ENCODE measurements at places on chromosomes 1 and 21.
A peak's percentile ranks its signal among the peaks of the same experiment; 100 is the strongest.

DNA sequence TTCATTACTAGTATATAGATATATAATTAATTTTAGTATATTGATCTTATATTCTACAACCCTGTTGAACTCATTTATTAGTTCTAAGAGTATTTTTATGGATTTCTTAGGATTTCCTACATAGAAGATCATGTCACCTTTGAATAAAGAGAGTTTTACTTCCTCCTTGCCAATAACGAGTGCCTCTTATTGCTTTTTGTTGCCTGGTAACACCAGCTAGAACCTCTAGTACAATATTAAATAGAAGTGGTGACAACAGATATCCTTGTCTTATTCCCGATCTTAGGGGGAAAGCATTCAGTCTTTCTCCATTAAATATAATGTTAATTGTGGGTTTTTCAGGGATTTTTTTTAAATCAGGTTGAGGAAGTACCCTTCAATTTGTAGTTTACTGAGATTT, 40.8 kb downstream of the WNT2B start:
- DNase-seq: peak; percentile 7

GRCh38 chr1:243756529-243756928, 93.5 kb downstream of the AKT3 start:
- DNase-seq: no peak

DNA sequence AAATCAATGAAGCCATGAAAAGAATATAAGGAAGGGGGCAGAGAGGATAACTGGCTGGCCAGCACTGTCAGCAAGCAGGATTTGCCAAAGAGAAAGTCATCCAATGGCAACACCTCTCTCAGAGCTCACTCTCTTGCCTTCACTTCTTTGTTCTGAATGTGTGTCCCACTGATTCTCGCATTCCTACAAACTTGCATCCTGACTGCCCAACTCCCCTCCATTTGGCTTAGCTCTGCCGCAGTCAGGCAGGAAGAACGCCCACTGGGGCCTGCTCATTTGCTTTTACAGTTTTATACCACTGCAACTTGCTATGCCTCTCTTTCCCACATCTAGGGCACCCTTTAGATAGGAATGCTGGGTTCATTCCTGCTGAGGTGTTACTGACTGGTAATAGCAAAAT, 364.2 kb upstream of the ST6GALNAC5 start:
- DNase-seq: no peak

DNA sequence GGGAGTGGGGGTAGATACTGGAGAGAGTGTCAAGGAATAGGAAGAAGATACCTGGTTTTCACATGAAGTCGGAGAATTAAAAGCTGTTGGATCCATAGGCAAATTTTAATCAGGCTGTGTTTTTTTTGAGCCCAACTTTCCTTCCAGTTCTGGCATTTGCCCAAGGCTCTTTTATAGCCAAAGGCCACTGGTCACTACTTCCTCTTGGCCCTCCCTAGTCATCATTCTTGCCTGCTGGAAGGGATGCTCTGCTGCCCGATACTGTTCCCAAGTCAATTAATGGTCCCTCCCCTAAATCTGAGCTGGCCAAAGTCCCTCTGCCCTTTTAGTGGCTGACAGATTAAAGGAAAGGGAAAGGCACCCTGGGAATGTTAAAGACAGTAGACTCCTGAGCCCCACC, 102.8 kb upstream of the ZNF648 start:
- no peak for DNase-seq

DNA sequence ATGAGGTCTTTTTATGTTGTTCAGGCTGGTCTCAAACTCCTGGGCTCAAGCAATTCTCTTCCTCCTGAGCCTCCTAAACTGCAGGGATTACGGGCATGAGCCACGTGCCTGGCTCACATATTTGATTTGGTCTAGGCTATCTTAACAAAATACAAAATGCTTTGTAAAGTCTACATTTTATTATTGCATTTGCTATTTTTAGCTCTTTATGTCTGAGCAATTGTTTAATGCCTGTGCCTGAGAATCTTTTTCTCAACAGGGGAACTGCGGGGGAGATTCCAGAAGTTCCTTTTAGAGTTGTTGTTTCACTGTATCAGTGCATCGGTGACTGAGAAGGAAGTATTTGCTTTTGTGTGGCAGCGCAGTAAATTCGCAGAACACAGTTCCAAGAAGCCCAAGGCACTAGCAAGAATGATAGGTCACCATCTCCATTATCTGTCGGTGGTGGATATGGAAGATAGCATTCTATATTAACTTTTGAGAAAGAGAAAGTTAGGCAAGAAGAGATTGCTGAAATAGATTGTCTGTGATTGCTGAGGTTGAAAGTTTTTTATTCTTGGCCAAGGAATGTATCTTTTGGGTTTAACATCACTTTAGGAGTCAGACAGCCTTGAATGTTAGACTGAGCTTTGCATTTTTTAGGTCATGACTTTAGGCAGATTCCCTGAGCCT, 167.3 kb downstream of the PDE4B start:
- DNase-seq: no peak

DNA sequence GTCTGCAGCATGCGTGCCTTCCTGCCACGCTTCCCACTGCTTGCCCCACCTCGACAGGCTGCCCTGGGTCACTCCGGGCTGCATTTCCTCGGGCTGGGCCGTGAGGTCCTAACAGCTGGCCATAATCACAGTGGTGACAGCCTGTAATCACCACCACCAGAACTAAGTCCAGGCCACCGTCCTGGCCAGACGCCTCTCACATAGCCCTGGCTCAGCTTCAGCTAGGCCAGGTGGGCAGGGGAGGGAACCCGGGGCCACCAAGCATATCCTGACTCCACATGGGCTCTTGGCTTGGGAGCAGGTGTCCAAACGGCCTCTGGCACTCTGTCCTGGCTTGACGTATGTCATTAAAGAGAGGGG, 229.5 kb downstream of the TRABD2B start:
- DNase-seq: no peak

DNA sequence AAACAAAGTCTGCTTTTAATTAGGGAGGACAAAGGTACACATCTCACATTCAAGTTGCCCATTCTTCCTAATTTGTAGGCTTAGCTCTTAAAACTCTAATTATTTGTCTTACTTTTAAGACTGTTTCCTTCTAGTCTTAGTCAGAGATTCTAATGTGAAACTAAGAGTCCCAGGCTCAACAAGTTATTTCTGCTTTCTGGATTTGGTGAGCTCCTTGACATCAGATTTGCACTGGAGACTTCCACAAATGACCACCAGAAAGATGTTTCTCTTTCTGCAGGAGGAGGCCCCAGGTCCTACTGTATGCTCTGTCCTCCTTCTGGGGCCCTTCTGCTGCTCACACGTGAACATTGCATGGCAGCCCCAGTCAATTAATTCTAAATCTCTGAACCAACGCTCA, 194.2 kb upstream of the JUN start:
- no peak for DNase-seq

GRCh38 chr1:77016386-77016985, 149.2 kb downstream of the ST6GALNAC5 start:
- DNase-seq: no peak

DNA sequence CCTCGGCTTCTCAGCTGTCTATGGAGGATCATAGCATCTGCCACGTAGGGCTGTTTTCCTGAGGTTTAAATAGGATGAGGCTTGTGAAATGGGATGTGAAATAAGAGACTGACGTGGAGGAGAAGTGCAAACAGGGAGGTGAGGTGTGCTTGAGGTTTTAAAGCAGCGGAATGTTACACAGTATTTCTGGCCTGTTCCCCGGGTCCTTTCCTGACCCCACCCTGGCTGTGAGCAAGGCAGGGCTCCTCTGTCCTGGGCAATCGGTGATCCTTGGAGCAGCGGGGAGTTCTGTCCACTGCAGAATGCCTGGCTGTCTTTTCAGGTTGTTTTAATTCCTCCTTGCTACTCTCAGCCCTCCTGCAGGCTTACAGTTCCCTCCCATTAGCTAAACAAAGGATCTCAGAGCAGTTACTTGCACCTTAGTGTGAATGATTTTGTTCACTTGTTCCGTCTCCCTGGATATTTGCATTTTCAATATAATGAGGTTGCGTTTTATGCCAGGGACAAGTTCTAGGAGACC, 38.6 kb downstream of the LHX4 start:
- DNase-seq: no peak

DNA sequence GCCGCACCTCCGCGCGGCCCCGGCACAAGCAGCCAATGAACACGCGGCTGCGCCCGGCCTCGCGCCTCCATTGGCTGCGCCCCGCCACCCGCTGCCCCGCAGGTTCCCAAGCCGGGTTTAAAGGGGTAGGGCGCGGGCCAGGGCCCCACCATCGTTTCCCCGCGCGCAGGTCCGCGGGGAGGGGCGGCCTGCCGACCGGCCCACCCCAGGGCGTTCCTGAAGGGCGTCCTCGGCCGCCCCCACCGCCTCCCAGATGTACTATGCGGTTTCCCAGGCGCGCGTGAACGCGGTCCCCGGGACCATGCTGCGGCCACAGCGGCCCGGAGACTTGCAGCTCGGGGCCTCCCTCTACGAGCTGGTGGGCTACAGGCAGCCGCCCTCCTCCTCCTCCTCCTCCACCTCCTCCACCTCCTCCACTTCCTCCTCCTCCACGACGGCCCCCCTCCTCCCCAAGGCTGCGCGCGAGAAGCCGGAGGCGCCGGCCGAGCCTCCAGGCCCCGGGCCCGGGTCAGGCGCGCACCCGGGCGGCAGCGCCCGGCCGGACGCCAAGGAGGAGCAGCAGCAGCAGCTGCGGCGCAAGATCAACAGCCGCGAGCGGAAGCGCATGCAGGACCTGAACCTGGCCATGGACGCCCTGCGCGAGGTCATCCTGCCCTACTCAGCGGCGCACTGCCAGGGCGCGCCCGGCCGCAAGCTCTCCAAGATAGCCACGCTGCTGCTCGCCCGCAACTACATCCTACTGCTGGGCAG, at the start of gene OLIG1:
Gene OLIG1, plus strand, starts transcription at position 148 of the 750 bp plus-strand sequence. Its CDS starts 106 bp downstream, at position 254.
- no peak for DNase-seq

GRCh38 chr1:222347627-222348026, 200.3 kb downstream of the HHIPL2 start:
- no peak for DNase-seq

- no peak for DNase-seq
Observed at GRCh38 chr1:94014635-94015488, 105.6 kb upstream of the GCLM start.

GRCh38 chr1:52159033-52159789, 17.3 kb downstream of the ZFYVE9 start:
- DNase-seq: no peak

DNA sequence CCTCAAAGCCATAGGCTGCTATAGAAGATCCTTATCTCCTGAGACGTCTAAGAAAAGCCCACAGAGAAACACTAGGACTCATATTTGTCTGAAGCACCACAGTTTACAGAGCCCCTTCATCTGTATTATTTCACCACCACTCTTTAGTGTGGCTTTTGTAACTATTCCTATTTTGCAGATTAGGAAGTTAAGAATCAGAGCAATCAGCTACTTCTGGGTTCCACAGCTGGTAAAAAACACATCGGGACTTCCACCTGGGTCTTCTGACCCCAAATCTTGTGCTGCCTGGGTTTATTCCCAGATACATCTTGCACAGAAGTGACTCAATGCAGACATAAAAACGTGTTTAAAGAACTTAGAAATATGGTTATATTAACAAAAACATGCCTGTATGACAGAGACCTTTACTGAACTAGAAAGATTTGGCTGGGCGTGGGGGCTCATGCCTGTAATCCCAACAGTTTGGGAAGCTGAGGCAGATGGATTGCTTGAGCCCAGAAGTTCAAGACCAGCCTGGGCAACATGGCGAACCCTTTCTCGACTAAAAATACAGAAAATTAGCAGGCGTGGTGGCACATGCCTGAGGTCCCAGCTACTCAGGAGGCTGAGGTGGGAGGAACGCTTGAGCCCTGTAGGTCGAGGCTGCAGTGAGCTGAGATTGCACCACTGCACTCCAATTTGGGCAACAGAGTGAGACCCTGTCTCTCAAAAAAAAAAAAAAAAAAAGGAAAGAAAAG, 40.9 kb downstream of the ELK4 start:
- DNase-seq: no peak

DNA sequence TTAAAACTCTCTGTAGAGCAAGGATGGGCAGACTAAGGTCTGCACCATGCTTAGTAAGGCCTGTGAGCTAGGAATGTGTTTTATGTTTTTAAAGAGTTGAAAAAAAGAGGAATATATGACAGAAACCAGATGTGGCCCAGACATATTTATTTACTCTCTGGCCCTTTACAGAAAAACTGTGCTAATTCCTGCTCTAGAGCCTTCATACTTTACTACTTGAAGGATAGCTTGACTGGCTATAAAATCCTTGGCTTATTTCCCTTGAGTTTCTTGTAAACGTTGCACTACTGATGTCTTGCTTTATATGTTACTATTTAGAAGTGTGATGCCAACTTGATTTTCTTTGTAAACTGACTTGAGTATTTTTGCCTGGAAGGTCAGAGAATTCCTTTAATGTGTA, 33.5 kb downstream of the CTBS start:
- DNase-seq: no peak

DNA sequence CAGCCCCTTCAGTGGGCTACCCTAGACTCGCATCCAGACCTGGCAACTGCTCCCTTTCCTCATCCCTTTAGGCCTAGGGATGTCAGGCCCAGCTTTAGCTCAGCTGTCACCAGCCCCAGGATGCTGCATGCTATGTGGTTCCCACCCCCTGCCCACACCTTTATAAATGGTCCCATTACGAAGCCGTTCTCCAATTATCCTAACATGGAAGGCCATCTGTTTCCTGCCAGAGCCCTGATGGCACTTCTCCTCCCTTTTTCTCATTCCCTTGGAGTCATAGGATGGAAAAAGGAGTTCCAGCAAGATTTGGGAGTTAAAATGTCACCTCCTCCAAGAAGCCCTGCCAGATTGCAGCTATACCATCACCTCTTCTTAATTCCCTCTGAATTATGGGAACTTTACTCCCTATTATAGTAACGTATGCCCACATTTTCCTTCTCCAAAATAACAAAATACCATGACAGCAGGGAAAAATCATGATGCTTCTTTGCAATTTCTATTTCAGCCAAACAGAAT, 205.0 kb upstream of the GRIK3 start:
- no peak for DNase-seq

- peak; percentile 18 for DNase-seq
Observed at GRCh38 chr1:171801487-171801891, 20.0 kb downstream of the METTL13 start.

GRCh38 chr1:53411541-53412152, 47.6 kb upstream of the DMRTB1 start:
- no peak for DNase-seq

DNA sequence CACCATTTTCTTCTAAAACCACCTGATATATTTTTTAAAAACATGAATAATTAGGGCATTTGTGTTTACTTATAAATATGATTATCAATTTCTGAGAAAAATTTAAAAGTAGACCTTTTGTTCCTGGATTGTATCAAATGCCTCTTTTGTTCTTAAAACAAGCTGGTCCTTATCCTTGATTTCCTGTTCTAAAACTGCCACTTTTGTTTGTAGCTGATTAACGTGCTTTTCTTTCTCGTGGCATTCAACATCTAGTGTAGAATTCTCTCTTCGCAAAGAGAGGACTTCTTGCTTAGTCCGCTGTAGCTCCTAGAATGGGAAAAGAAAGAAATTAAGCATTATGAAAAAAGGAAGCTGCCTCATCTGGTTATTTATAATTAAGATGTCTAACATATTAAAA, 25.0 kb downstream of the SASS6 start:
- DNase-seq: no peak

- DNase-seq: no peak
Observed at GRCh38 chr1:245105815-245106410, 48.9 kb upstream of the KIF26B start.

GRCh38 chr21:14353726-14354125, 29.2 kb downstream of the HSPA13 start:
- DNase-seq: no peak

GRCh38 chr1:47914218-47914938, 82.8 kb downstream of the TRABD2B start:
- DNase-seq: no peak

GRCh38 chr1:86998727-86999126, 84.3 kb downstream of the HS2ST1 start:
- DNase-seq: no peak

- no peak for DNase-seq
Observed at GRCh38 chr21:15319727-15320126, 254.9 kb upstream of the NRIP1 start.
